Spinal cord (tissue), 10 donors: ENCODE measurements at places on chromosomes 6 and 20. TPM values are rescaled to one million over a fixed set of nuclear protein-coding genes. Genes with fewer than 3 reads are reported as not detected.

Gene MYLK2
- 5.2 TPM for total RNA-seq

Gene SMLR1
- total RNA-seq, result not detected

Gene TUBB1
- total RNA-seq, result 1.2 TPM

Gene TCP1
- 184 TPM for total RNA-seq

Gene CAP2
- 9.0 TPM for total RNA-seq

Gene PLN
- 3.3 TPM for total RNA-seq

Gene GABRR1
- total RNA-seq, result not detected
